Activated CD8-positive, alpha-beta memory T cell treated with anti-CD3 and anti-CD28 coated beads, Interleukin-2, amount 10 ng/mL, durations not matched to agents 7 days and 5 days (primary cell): ENCODE measurements at places on chromosomes 1 and 21. TPM values are rescaled to one million over a fixed set of nuclear protein-coding genes. Genes with fewer than 3 reads are reported as not detected.

- H3K4me3 ChIP-seq = no peak overlapping the region
- no peak for DNase-seq
- H3K4me1 ChIP-seq = no peaks in the 10 kb centered on the region
- no peaks in the 10 kb centered on the region for H3K36me3 ChIP-seq
- peaks cover 42% of the 10 kb centered on the region for H3K27me3 ChIP-seq
- H3K27ac ChIP-seq = no peak overlapping the region
Measured at GRCh38 chr1:225533238-225533637, 105.4 kb upstream of the LBR start.

- no peak overlapping the region for H3K27ac ChIP-seq
- H3K4me1 ChIP-seq = peaks cover 10% of the 10 kb centered on the region
- no peaks in the 10 kb centered on the region for H3K36me3 ChIP-seq
- peak; percentile 45 for DNase-seq
- H3K27me3 ChIP-seq = peaks cover 14% of the 10 kb centered on the region
Measured at GRCh38 chr1:183218971-183219615, 33.0 kb downstream of the LAMC2 start.

- DNase-seq = no peak
- H3K27ac ChIP-seq = no peak overlapping the region
- peaks cover 62% of the 10 kb centered on the region for H3K27me3 ChIP-seq
- peaks cover 4% of the 10 kb centered on the region for H3K36me3 ChIP-seq
Measured at GRCh38 chr1:184388971-184389370, 2.1 kb downstream of the C1orf21 start.

GRCh38 chr1:103218369-103218768 lies 110.0 kb upstream of the COL11A1 start:
- H3K36me3 ChIP-seq = no peaks in the 10 kb centered on the region
- no peak for DNase-seq
- H3K4me3 ChIP-seq = no peak overlapping the region
- no peaks in the 10 kb centered on the region for H3K27me3 ChIP-seq
- H3K4me1 ChIP-seq = no peaks in the 10 kb centered on the region

DNA sequence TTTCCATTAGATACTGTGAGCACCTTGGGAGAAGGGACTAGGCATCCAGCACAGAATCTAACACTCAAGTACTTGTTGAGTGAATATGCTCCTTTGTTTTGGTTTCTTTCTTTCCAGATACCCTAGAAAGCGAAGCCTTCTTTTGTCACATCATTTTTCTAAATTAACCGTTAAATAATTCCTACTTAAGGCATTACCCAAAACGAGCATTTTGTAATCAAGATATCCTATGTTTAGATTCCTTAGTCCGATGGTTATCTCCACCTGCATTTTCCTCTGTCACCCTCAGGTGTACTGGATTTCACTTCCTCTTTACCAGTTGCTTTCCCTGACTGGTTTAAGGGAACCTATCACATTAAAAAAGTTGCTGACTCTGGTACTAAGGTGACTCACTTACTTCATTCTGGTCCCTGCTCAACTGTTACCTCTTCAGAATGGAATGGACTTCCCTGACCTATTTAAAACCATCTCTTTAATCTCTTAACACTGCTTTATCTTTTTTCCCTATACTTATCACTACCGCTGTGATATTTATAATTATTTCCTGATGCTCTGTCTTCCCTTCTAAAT lies 3.2 kb downstream of the B3GALNT2 start:
- H3K27me3 ChIP-seq = no peaks in the 10 kb centered on the region
- no peak for DNase-seq
- H3K4me1 ChIP-seq = peaks cover 18% of the 10 kb centered on the region
- H3K27ac ChIP-seq = no peak overlapping the region
- H3K4me3 ChIP-seq = no peak overlapping the region
- peaks cover 3% of the 10 kb centered on the region for H3K36me3 ChIP-seq

GRCh38 chr1:103516693-103517092 lies 8.8 kb upstream of the RNPC3 start:
- no peaks in the 10 kb centered on the region for H3K36me3 ChIP-seq
- no peaks in the 10 kb centered on the region for H3K27me3 ChIP-seq
- DNase-seq = no peak

DNA sequence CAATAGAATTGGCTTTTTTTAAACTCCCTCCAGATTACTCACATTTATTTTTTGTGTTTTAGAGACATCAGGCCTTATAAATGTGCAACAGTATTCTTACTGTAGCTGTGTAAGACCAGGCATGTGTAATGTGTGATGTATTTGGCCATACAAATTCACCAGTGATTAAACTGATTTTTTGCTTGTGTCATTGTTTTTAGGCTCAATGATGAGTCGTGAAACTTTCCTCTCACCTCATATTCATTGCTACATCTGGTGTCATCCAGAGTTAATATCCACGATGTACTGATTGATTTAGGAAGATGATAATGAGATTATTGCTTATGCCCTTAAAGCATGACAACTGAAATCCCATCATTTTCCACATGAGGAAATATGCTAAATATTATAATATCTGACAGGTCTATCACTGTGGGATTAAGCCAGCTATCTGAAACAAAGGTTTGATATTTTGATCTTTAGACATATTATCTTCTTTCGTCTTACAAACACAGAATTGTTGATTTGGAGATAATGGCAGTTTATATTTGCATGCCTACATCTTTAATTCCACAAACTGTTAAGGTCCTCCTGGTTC lies 487.9 kb downstream of the PTBP2 start:
- no peaks in the 10 kb centered on the region for H3K36me3 ChIP-seq
- DNase-seq = no peak
- H3K27ac ChIP-seq = no peak overlapping the region
- no peaks in the 10 kb centered on the region for H3K27me3 ChIP-seq
- no peaks in the 10 kb centered on the region for H3K4me1 ChIP-seq

GRCh38 chr1:242146652-242147051 lies 147.8 kb upstream of the MAP1LC3C start:
- H3K27ac ChIP-seq = no peak overlapping the region
- no peaks in the 10 kb centered on the region for H3K36me3 ChIP-seq
- no peaks in the 10 kb centered on the region for H3K27me3 ChIP-seq
- DNase-seq = no peak
- no peaks in the 10 kb centered on the region for H3K4me1 ChIP-seq
- H3K4me3 ChIP-seq = no peak overlapping the region

DNA sequence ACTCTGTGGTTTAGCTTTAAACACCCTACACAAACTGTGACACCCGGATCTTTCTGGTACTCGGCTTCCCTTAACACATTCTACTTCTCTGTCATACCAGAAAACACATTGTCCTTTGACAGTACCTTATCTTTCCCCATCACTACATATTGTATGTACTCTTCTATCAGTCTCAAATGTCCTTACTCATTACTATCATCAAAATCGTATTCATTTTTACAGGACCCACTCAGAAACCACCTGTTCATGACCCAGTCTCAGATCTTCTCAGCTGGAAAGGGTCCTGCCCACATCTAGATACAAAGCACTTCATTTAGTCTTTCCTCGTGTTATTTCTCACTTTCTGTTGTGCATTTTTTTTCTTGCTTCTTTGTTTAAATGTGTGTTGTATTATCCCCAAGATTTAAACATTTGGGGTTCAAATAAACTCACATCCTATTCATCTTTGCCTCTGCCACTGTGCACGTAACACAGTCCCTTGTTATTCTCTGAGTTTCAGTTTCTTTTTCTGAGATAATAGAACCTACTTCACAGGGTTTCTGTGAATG lies 27.7 kb downstream of the CD34 start:
- no peaks in the 10 kb centered on the region for H3K36me3 ChIP-seq
- peak overlapping the region; percentile 71 for H3K4me3 ChIP-seq
- H3K27me3 ChIP-seq = no peaks in the 10 kb centered on the region
- peak overlapping the region; percentile 97 for H3K27ac ChIP-seq
- peaks cover 43% of the 10 kb centered on the region for H3K4me1 ChIP-seq
- DNase-seq = no peak

DNA sequence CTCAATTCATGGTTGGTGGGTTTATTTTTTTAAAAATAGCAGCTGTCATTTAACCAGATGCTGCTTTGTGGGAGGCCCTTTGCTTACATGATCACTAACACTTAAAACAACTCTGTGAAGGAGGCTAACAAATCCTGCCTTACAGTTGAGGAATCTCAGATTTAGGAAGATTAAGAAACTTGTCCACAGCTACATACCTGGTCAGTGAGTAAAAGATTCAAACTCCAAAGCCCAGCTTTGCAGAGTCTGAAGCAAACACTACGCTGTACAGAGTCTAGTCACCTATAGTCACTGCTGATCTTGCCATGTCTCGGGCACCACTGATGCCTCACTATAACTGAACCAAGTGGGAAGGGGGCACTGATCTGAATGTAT lies 535.4 kb downstream of the SMYD3 start:
- DNase-seq = no peak
- no peaks in the 10 kb centered on the region for H3K27me3 ChIP-seq
- H3K36me3 ChIP-seq = peaks cover 1% of the 10 kb centered on the region
- no peaks in the 10 kb centered on the region for H3K4me1 ChIP-seq

DNA sequence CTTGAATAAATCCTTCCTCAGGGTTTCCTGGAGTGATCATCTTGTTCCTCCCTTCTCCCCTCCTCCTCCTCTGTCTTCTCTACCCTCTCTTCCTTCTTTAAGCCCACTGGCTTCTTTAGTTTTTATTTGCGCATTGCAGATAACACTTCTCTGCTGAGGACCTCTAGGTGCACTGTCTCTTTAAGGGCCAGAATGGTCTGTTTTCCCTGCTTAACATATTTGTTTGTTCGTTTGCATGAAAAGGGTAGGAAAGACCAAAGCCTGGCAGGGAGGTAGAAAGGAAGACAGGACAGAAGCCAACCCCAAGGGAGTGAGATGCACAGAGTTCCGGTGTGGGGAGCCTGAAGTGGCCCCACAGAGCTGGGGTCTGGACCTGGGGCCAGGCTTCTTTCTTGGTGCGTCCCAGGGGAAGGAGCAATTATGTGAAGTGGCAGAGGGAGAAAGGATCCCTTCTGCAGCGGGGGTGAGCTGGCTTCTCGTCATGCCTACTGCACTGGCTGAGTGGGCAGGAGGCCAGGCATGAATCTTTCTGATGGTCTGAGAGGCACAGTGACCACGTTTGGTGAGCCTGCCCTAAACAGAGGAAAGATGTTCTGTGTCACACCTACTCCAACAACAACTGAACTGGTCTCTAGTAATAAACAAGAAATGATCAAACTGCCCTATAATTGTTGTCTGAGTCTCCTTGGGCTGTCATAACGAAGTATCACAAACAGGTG lies 232.7 kb downstream of the KCNJ6 start:
- H3K36me3 ChIP-seq = no peaks in the 10 kb centered on the region
- H3K4me1 ChIP-seq = no peaks in the 10 kb centered on the region
- H3K27me3 ChIP-seq = peaks cover 13% of the 10 kb centered on the region

NBPF20 gene
- 0.55 TPM for total RNA-seq

DNA sequence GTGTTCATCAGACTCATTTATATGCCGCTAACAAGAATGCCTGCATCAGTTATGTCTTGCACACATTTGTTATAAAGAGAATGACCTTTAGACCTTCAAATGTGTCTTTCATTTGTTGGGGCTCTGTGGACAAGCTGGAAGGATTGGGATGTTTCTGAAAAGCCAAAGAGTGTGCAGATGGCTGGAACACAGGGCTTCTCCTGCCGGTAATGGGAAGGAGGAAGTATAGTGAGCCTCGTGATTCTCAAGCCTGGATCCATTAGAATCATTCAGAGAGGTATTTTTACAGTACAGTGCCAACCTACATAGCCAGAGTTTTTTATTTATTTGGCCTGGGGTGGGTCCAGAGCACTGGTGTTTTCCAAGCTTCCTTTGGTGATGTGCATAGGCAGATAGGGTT lies 40.6 kb upstream of the ATP1A1 start:
- H3K27ac ChIP-seq = no peak overlapping the region
- H3K27me3 ChIP-seq = peaks cover under 1% of the 10 kb centered on the region
- H3K36me3 ChIP-seq = no peaks in the 10 kb centered on the region
- no peaks in the 10 kb centered on the region for H3K4me1 ChIP-seq
- DNase-seq = no peak
- no peak overlapping the region for H3K4me3 ChIP-seq

DNA sequence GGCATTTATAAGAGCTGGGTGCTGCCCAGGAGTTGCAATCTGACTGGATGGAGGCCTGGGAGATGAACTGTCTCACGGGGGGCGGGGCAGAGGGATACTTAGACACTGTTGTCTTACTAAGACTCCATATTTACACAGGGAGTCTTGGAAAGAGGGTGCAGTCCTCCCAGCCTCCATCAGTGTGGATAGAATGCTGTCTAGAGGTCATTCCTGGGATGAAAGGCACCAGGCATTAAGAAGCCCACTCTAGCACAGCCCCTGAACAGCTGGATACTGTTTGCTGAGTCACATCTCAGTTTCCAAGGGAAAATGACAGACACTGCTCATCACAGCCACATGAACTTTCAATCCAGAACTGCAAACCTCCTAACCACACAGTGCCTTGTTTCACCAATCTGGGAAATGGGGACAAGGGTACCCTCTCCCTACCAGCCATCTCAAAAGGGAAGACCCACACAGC lies 43.3 kb downstream of the SSBP3 start:
- H3K27me3 ChIP-seq = no peaks in the 10 kb centered on the region
- no peak overlapping the region for H3K4me3 ChIP-seq
- H3K36me3 ChIP-seq = peaks cover 6% of the 10 kb centered on the region
- peaks cover 28% of the 10 kb centered on the region for H3K4me1 ChIP-seq

DENND2C gene
- total RNA-seq = 0.35 TPM

DNA sequence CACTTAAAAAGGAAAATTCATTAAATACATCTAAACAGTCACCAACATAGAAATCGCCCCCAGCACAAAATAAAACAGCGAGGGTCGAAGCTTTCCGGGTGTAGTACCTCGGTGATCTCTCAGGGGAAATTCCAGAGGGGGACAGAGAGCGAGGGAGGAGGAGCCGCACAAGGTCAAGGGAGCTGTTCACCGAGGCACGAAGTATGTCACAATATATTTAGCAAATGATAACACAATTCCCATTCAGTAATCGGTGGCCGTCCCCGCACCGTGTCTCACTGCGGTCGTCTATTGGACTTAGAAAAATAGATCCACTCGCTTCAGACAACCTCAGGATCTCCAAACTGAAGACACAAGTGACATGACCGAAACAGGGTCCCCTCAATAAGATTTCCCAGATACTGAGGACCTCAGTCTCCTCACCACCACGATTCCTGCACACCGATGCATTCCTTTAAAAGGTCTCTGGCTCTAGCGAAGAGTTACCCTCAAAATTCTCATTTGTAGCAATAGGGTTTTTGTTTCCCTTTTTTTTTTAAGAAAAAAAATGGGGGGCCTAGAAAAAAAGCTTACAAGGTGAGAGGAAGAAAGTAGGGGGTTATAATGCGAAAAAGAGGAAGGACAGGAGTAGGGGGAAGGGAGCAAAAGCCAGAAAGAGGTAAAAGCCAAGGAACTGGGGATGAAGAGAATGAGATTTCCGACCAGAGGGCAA lies 1.1 kb downstream of the LPGAT1 start:
- H3K4me1 ChIP-seq = peaks cover 56% of the 10 kb centered on the region
- H3K27me3 ChIP-seq = no peaks in the 10 kb centered on the region
- DNase-seq = no peak
- H3K27ac ChIP-seq = peak overlapping the region; percentile 80
- peaks cover 16% of the 10 kb centered on the region for H3K36me3 ChIP-seq

- H3K27ac ChIP-seq = no peak overlapping the region
- no peaks in the 10 kb centered on the region for H3K36me3 ChIP-seq
- no peak for DNase-seq
- H3K4me1 ChIP-seq = no peaks in the 10 kb centered on the region
Measured at GRCh38 chr21:33848249-33848953, 67.2 kb downstream of the ATP5PO start.

ELAVL4 gene
- not detected for total RNA-seq

- no peak for DNase-seq
- H3K27ac ChIP-seq = no peak overlapping the region
- no peak overlapping the region for H3K4me3 ChIP-seq
- H3K36me3 ChIP-seq = no peaks in the 10 kb centered on the region
- H3K4me1 ChIP-seq = no peaks in the 10 kb centered on the region
- H3K27me3 ChIP-seq = peaks cover 19% of the 10 kb centered on the region
Measured at GRCh38 chr21:25688275-25689155, 46.2 kb downstream of the ATP5PF start.

- H3K36me3 ChIP-seq = peaks cover 2% of the 10 kb centered on the region
- no peak overlapping the region for H3K27ac ChIP-seq
- no peak for DNase-seq
- H3K4me3 ChIP-seq = no peak overlapping the region
- peaks cover 20% of the 10 kb centered on the region for H3K27me3 ChIP-seq
Measured at GRCh38 chr21:31198575-31198974, 145.5 kb downstream of the TIAM1 start.

CD48 gene
- 304 TPM for total RNA-seq
